ENCODE measurements at places on chromosomes 11 and 22. TPM values are rescaled to one million over a fixed set of nuclear protein-coding genes. Genes with fewer than 3 reads are reported as not detected.
A peak's percentile ranks its signal among the peaks of the same experiment; 100 is the strongest.

DNA sequence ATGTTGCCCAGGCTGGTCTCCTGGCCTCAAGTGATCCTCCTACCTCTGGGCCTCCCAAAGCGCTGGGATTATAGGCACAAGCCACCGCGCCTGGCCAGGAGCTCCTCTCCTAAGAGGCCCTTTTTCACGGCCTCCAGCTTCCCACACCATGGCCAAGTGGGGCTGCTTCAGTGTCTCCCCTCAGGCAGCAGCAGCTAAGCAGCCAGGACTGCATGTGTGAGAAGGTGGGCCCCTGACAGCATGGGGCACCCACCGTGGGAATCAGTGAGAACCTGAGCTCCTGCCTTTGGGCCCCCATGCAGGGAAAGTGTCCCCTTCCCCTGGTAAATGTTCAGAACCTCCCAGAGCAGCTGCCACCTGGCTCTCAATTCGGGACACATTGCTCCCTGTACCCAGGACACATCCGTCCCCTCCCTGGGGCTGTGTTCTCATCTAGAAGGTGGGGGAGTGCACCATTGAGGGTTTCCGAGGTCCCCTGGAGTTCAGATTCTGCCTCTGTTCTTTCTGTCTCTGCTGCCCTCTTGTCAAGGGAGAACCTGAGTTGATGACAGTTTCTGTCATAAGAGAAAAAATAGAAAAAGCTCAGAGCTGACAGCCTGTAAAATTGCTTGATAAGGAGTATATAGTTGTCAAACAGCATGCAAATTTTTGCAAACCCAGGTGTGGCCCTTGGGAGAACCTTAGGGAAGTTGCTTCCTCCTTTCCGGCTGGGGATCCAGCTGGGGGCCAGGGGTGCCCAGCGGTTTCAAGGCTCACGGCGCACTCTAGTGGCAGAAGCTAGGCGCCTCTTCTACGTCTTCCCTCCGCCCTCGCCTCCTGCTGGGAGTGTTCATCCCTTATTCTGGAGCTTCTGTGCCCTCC lies 29.7 kb downstream of the FAM83F start:
- DNase-seq, result no peak

DNA sequence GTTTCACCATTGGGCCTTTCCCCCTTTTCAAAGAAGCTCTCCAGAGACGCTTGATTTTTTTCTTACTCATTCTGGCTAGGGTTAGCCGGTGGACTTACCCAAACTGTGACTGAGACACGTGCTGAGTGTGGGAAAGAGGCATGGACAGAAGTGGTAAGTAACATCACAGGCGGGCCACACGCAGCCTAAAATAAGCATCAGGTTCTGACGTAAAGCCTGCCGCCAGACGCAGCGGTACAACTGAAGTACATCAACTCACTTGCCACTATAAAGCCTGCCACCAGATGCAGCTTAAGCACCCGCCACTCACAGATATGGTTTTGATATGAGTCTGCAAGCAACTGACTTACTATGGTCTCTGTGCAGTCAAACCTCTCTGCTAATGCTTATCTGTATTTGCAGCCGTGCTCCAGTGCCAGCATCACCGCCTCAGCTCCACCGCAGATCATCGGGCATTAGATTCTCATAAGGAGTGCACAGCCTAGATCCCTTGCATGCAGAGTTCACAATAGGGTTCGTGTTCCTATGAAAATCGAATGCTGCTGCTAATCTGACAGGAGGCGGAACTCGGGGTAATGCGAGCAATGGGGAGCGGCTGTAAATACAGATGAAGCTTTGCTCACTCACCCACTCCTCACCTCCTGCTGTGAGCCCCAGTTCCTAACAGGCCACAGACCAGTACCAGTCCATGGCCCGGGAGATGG lies 58.8 kb downstream of the PHF21B start:
- peak; percentile 51 for DNase-seq

GRCh38 chr11:32088117-32088941 lies 2.5 kb upstream of the RCN1 start:
- DNase-seq, result peak; percentile 66

DNA sequence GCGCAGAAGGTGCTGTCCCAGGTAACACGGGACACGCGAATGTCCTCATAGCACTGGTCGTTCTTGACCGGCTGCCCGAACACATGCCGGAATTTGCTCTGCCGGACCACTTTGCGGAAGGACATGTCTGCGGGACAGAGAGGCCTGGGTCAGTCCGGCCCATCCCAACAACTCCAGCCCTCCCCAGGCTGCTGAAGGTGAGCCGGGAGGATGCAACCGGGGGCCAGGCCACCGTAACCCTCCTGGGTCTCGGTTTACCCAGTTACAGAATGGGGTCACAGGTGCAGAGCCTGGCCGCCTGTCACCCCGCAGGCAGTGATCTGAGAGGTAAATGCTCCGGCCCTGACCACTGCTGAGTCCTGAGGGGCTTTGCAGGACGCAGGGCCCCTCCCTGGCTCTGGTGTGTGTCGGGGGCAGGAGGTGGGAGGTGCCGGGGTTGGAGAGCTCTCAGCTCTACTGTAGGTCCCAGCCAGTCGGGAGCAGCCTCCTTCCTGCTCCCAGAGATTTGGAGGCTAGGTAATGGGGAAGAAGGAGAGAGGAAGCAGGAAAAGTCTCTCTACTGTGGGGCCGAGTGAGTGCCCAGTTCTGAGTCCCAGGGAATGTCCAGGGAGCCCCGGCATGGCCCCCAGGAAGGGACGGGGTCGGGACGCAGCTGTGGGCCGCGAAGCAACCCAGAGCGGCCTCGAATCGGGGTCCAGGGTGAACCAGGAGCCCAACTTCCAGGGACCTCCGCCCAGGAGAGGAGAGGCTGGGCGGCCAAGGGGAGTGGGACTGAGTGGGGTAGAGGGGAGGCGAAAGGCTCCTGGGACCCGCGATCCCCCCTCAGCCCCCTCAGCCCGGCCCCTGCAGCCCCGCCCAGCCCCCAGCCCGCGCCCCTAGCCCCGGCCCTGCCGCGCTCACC lies 522 bp downstream of the CORO1B start:
- DNase-seq, result no peak

DNA sequence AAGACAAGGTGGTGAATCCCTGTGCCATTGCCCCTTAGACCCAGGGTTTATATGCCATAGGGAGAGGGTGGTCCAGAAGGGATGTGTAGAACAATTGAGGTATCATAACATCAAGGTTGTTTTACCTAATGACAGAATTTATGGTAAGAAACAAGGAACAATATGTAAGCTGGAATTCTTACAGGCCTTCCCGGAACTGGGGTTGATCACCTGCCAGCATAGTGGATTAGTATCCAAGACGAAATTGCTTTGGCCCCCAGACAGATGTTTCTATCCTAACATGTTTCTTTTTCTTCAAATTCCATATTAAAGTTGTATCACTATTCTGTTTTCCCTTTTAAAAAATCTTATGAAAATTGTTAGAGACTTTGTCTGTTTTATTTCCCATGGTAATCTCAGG lies 343.8 kb upstream of the ANO3 start:
- DNase-seq, result no peak

DNA sequence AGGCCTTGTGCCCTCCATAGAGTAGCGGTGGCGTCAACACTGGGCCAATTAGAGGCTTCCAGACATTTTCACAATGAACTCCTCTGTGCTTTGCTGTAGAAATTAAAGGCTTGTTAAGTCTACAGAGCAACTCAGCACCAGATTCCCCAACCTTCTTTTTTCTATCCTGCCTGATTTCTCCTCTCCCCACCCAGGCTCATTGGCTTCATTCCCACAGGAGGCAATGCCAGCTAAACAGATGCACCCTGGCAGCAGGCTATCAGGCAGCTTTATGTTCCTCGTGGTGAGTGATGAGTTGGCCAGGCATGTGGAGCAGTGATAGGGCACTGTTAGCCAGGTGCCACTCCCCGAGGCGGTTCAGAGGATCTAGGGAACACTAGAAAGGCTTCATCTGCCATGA lies 4.8 kb downstream of the DIXDC1 start:
- DNase-seq, result no peak

DNA sequence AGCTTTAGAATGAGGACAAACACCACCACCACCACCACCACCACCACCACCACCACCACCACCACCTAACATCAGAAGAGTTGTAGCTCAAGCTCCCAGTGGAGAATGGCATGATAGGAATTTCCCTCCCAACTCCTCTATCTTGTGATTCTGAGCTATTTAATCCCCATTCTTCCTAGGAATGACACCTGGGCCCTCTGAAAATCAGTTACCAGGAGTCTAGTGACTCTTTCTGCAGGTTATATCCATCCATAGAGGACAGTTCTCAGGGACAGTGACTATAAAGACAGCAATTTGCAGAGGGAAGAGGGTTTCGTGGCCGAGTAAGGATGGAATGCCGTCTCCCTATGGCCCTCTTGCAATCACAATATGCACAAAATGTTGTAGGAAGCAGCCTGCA lies 27.8 kb downstream of the MYH9 start:
- no peak for DNase-seq

DNA sequence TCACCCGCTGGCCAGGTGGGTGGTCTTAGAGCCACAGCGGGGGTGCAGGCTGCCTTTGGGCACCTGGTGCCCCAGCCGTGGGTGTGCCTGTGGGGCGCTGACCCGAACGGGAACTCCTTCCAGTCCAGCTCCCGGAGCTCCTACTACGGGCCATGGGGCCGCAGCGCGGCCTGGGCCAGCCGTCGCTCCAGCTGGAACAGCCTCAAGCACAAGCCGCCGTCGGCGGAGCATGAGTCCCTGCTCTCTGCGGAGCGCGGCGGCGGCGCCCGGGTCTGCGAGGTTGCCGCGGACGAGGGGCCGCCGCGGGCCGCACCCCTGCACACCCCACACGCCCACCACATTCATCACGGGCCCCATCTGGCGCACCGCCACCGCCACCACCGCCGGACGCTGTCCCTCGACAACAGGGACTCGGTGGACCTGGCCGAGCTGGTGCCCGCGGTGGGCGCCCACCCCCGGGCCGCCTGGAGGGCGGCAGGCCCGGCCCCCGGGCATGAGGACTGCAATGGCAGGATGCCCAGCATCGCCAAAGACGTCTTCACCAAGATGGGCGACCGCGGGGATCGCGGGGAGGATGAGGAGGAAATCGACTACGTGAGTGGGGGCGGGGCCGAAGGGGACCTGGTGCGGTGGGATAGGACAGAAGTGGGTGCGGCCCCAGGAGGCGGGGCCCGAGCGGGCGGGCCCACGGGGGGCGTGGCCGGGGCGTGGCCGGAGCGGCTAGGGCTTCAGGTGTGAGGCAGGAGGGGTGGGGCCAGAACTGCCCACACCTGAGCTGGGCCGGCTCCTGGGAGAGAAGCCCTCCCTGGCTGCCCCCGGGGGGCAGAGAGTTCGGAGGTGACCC lies 91.5 kb downstream of the CACNA1I start:
- no peak for DNase-seq

DNA sequence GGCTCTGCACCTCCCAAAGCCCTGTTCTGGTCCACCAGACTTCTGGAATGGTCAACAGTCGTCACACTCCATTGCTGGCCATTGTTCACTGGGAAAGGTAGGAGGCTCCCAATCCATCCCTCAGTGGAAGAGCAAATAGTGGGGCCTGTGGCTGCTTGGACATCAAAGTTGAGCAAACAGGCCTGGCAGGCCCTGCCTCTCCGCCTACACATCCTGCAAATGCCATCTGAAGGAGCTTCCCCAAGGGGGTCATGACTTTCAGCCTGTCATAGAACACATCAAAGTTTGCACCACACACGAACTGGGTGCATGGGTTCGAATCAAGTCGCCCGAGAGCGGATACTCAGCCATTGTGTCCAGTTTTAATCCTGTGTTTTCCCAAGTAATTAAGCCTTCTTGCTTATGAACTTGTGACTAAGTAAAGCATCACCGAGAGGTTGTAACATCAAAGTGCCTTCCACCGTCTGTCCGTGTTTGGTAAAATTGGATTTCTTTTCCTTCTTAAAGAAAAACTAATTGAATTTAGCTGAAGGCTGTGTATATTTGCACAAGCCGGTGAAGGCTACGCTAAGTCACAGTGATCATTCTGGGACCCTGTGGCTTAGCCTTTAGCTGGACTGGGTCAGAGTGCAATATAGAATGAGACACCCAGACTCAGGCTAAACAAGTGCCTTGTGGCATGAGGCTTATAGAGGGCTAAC lies 36.1 kb downstream of the CLPB start:
- no peak for DNase-seq

GRCh38 chr22:33350961-33351360 lies 292.8 kb upstream of the SYN3 start:
- DNase-seq, result no peak

DNA sequence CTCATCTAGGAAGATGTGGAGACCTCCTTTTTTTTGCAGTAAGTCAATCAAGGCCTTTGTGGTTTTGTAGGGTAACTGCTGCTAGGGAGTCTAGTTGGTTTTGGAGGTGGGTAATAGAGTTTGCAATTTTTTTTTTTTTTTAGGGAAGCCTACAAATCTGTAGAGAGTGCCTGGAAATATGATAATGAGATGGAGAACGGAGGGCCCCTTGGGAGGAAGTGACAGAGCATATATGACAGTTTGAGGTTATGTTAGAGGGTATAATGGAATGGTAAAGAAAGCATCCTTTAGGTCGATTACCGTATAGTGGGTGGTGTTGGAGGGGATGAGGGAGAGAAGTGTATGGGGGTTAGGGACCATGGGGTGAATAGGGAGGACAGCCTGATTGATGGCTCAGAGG lies 98.3 kb downstream of the ELP4 start:
- DNase-seq, result no peak

DNA sequence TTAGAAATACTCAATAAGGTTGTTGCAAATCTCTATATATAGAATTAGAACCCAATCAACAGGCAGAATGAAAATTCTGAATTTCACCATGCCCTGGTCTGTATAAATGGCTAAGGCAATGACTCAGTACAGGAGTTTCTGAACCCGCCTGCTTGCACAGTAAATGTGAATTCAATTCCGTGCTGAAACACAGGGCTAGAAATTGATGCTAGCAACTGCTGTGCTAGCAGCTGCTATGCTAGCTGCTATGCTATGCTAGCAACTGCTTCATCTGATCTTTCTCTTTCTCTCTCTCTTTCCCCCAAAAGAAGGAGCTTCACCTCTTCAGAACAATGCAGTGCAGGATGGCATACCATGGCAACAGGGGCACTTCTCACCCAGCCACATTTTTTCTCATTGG lies 9.7 kb upstream of the OR52J3 start:
- no peak for DNase-seq

GRCh38 chr11:65213322-65214211 lies 31.8 kb downstream of the CAPN1 start:
- DNase-seq, result no peak

GRCh38 chr11:60195923-60196368 lies 13.1 kb upstream of the MS4A6A start:
- DNase-seq, result peak; percentile 80

GRCh38 chr22:30169002-30169401 lies 77.6 kb downstream of the LIF start:
- no peak for DNase-seq

- DNase-seq, result no peak
Observed at GRCh38 chr22:36746375-36746970, 29.4 kb downstream of the IFT27 start.

The PIWIL4 gene
- 0.53 TPM for total RNA-seq

The MRPL23 gene
- 143 TPM for total RNA-seq

The PLEKHB1 gene
- 2.6 TPM for total RNA-seq

The RAG2 gene
- total RNA-seq, result not detected

The TEX54 gene
- total RNA-seq, result not detected

The KCNQ1 gene
- total RNA-seq, result 0.16 TPM
